NAMALWA (cell line): ENCODE measurements at places on chromosomes 5 and 9.

DNA sequence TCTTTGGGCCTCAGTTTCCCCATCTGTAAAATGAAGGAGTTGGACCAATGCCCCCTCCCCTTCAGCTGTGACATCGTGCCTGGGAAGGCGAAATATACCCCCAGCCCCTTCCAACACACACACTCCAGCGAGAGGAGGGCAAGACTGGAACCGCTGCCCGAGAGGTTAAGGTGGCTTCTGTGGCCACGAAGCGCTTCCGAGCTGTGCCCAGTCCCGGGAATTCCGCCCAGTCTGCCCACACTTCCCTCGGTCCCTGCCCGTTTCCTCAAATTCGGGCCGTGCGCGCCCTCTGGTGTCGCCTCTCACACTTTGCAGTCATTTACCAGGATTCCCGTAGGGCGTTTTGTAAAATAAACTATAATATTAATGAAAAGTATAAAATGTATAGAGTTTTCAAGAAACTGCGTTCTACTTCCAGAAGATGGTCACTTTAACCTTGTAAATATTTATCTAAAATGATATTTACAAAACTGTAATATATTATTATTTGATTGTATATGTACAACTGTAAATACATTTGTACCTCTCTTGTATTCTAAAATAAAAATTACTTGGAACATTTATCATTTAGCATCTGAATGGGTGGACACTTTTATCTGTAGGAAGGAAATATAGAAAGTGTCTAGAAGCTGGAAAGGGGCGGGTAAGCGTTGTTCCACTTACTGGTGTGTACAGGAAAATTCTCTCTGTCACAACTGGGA is 11.0 kb upstream of the EXOSC2 start:
- peak; percentile 64 for DNase-seq

DNA sequence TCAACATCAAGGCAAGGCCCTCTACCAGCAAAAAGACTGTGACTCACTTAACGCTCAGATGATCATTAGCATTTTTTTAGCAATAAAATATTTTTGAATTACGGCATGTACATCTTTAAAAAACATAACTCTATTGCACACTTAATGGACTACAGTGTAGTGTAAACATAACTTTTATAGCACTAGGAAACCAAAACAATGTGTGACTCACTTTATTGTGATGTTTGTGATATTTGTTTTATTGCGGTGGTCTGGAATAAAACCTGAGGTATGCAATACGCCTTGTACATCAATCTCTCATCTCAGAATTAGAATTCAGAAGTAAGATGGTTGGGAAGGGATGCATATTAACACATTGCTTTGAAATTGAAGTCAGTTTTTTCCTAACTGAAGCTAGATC is 106.9 kb upstream of the PTCH1 start:
- no peak for DNase-seq

DNA sequence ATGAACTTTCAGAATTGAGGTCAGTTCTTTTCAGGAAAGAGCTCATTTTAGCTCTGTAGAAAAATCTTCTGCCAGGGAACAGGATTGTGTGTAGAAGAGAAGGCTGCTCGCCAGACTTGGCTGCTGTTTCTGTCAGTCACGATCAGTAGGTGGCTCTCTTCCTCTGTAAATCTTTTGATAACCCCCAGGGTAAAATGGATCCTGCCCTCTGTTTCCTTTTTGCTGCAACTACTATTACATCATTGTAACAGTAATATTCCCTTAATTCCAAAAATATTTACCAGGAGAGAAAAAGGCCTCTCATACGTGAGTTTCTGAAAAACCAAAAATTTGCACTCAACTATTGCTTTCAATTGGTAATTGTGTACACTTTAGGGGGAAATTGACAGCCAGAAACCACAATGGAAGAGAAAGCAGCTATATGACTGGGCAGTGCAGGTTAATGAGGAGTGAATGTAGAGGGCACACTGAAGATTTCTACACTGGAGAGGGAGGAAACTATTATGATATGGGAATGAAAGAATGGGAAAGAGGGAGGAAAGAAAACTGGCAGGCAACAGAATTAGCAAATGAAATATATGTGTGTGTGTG is 12.3 kb downstream of the IFNA21 start:
- DNase-seq = peak; percentile 56

GRCh38 chr9:107288701-107289100 is 5.6 kb downstream of the RAD23B start:
- no peak for DNase-seq

- no peak for DNase-seq
Observed at GRCh38 chr5:172635038-172635437, 6.0 kb upstream of the NEURL1B start.
